Activated T-helper 1 cell treated with anti-CD3 and anti-CD28 coated beads, Interleukin-12 subunit alpha, Interleukin-12 subunit beta, Interleukin-2, Interleukin-4 antibody, amounts not matched to agents 30 ng/mL and 10 ng/mL and 1 ng/mL, durations not matched to agents 14 hours and 24 hours and 36 hours (primary cell): ENCODE measurements at places on chromosomes 12 and 14.

- no peak for DNase-seq
These were observed 115.0 kb downstream of the KIF21A start for GRCh38 chr12:39327965-39328364.

DNA sequence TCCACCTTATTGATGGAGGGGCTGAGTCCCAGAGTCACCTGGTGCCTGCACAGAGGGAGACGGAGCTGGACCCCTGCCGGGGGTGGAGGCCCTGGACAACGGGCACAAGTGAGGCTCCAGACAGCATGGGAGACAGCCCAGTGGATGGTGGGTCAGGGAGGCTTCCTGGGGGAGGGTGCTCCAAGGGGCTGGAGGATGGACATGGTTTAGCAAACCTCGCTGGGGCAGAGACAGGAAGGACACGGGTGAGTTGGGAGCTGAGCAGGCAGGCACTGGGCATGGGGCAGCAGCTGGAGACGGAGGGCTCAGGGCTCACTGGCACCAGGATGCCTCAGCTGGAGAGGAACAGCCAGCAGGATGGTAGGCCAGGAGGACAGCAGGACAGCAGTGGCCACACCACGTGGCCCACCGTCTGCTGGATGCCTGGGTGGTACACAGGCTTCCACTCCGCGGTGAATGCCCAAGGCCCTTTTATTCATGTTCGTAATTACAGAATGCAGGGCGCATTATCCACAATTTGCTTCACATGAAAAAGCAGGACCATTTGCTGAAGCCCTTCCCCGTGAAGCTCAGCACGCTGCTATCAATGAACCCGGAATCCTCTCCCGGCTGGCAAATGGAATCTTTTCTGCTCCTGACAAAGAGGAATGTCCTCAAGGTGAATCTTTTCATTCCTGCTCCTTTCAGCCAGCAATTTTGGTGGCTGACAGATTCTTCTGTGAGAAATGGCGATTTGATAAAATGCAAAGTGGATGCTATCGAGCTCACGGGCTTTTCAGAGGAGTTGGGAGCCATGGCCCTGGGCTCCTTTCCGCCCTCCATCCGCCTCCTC is 138.1 kb upstream of the C14orf180 start:
- no peak for DNase-seq

DNA sequence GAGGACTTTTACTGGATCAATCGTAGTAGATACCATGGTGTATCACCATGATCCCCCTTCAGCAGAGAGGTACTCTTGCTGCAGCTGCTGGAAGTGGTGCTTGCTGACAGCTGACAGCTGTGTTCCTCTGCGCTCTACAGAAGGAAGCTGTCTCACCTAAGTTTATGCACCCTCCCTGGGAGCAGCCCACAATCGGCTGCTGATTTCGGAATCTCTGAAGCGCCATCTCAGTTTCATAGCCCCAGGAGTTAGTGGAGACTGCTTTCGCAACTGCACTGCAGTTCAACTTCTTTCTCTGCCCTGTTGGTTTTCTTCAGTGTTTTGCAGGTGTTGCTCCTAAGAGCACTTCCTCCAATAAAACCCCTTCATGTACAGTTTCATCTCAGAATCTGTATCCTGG is 237.9 kb downstream of the PAWR start:
- DNase-seq: no peak

DNA sequence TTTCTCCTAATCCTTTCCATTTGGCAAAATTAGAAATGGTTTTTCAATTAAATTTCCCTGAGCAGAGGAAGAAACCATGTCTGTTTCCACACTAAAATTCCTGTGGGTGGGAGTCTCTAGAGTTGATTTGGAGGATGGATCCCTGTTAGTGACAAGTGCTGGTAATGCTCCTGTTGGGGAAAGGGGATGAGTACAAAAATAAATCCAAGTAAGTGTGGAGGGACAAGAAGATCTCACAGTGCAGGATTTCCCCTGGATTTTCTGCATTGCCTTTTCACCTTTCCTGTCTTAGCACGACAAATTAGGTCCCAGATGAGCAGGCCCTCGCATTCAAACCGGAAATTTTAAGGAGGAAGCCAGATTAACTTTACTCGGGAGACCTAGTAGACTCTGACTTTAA is 107.5 kb downstream of the DAD1 start:
- no peak for DNase-seq

DNA sequence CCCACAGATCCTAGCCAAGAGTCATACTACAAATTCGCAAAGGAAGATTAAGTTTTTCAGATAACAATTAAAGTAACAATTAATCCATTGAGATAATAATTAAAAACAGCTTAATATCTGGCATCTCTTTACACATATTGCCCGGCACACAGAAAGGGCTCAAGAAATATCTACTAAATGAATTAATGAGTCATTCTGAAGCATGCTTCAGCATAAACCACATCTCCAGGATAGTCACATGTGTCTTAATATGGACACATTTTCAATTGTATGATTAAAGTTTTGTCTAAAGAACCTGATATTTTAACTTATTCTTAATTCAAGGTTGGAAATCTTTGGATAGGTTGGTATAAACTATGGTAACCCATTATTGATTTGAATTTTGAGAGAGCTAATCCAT is 9.6 kb downstream of the ITPR2 start:
- no peak for DNase-seq

DNA sequence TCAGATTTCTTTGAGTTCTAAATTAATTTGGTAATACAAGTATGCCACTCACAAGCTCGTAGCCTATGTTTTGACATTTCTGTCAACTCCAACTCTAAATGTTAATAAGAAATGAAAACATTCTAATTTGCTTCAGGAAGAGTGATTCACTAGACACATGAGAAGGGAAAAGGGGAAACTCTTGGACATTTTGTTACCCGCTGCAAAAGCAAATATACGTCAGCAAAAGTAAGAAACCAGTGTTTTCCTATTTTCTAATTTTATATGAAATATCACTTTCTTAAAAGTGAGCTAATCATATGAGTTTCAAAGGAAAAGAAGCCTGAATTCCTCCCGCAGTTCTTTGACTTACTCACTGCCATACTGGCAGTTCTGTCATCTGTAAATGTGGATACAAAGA is 162.3 kb downstream of the GRIP1 start:
- DNase-seq: no peak

DNA sequence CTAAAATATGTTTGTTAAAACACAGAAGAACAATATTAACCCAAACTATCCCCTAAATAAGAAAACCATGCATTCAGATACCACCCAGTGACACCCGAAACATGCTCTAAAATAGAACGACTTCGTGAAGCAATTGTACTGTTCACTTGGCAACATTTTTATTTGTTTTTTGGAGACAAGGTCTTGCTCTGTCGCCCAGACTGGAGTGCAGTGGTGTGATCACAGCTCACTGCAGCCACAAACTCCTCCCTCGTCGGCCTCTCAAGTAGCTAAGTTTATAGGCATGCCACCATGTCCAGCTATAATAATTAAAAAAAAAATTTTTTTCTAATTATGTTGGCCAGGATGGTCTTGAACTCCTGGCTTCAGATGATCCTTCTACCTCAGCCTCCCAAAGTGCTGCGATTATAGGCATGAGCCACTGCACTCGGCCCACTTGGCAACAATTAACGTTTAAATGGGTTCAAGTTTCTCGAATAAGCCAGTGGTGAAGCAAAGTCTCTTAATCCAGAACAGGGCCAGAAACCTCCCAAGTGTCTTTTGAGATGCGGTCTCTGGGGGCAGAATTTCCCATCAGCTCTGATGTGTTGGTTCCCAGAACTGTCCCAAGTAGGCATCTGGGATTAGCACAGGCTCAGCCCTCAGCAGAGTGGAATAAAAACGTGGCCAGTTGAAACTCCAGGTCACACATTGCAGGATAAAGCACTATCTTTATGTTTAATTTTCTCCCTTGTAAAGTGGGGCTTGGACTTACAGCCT is 74.5 kb downstream of the TMCC3 start:
- no peak for DNase-seq
